ENCODE measurements at places on chromosomes 5 and 9.
A peak's percentile ranks its signal among the peaks of the same experiment; 100 is the strongest.

- DNase-seq, result no peak
Observed at GRCh38 chr5:140337880-140338279, 8.5 kb downstream of the HBEGF start.

DNA sequence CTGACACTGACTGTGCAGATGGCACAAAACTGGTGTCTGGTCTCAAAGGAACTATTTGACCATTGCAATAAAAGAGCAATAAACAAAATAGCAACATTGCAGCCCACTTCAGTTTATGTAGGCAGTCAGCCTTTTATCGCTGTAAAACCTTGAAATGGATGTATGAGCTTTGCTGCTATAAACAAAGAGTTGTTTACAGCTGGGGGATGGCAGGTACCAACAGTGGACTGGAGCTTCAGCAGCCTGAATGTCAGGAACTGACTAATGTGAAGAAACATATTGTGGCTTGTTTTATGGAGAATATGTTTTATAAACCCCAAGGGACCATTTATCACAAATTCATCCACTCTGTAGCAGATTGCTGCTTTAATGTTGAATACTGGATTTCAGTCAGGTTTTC is 78.0 kb downstream of the PTPRD start:
- no peak for DNase-seq

GRCh38 chr5:3212869-3213268 is 382.8 kb upstream of the IRX1 start:
- no peak for DNase-seq

DNA sequence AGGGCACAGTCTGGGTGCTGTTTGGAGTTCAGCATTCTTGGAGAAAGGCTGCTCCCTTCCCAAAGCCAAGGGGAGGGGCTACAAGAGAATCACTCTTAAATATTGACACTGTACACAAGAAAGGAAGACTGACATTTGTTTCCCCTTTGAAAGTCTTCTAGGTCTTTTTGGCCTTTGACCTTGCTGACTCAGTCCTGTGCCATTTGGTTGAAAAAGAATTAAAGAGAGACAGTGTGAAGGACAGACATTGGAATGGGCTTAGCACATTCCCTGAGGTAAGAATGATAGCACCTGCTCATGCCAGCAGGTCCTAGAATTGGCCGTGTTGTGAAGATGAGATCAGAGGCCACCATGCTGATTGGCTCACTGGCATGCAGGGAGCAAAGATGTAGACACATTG is 271.4 kb upstream of the ZNF608 start:
- DNase-seq, result no peak

DNA sequence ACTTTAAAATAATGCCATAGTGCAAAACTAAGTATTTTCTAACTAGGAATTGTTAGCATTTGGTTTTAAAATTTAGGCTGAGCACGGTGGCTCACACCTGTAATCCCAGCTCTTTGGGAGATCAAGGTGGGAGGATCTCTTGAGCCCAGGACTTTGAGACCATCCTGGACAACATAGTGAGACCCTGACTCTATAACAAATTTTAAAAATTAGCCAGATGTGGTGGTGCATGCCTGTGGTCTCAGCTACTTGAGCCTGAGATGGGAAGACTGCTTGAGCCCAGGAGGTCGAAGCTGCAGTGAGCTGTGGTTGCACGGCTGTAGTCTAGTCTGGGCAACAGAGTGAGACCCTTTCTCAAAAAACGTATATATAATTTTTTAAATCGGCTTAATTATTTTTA is 4.9 kb downstream of the OTULIN start:
- DNase-seq, result no peak

GRCh38 chr5:154325566-154325965 is 120.2 kb upstream of the SAP30L start:
- DNase-seq, result no peak

DNA sequence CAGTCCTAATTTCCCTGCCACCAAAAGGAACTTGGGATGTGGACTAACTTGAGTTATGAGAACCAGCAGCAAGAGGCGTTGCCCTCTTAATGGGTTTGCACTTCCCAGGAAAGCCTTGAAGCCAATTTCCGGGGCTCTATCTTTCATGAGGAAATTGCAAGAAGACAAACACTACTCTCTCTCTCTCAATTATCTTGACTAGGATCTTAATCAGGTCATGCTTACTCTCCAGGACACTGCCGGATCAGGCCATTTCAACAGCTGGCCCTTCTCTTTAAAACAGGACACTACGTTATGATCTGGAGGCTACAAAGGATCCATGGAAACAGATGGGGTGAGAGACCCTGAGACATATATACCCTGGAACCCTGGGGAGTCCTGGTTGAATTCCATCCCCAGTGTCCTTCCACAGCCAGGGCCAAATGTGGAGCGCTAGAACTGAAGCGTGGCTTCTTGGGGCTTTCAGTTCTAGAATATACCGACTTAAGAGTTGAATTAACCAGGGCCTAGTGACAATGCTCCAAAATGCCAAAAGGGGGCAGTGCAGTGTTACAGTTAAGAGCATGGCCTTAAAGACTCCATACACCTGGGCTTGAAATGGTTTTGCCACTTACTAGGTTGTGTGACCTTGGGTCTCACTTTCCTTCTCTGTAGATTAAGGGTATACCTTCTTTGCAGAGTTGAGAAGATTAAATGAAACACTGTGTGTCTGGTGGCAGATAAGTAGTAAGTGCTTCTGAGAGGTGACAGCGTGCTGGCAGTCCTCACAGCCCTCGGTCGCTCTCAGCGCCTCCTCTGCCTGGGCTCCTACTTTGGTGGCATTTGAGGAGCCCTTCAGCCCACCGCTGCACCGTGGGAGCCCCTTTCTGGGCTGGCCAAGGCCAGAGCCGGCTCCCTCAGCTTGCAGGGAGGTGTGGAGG is 21.1 kb downstream of the FAM219A start:
- DNase-seq, result peak; percentile 75

- DNase-seq, result no peak
Observed at GRCh38 chr5:11734369-11734768, 169.9 kb downstream of the CTNND2 start.

GRCh38 chr9:86801246-86801645 is 146.1 kb downstream of the GAS1 start:
- DNase-seq, result no peak

GRCh38 chr9:95993337-95993736 is 117.8 kb downstream of the ERCC6L2 start:
- no peak for DNase-seq

DNA sequence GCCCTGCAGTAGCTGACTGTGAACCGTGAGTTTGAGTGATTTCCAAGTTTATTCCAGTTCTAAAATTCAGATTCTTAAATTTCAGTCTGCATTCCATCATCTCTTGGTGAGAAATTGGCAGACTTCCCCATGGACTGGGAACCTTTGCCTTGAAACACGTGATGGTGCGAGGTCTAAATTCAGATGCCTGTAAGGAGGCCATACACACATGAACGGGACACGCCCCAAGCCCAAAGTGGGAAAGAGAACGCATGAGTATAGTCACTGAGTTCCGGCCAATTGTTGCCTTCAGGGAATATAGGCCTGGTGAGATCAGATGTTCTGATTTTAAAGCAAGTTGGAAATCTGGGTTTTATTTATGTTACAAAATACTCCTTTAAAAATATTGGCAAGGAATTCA is 1084.4 kb upstream of the WWC1 start:
- no peak for DNase-seq

DNA sequence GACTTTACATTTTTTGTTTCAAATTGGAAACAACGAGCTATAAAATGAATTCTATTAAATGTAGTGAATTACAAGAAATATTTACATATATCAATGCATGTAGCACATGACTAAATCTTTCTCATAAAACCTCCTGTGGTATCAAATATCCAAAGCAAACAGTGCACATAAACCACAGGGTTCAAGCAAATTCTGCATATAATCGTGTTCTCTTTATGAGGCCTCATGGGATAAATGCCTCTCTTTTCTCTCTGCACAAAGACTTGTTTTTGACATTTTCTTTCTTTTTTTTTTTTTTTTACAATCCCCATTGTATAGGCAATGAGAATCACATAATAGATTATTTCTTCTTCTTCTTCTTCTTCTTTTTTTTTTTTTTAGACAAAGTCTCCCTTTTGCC is 1117.2 kb upstream of the DMAC1 start:
- no peak for DNase-seq

DNA sequence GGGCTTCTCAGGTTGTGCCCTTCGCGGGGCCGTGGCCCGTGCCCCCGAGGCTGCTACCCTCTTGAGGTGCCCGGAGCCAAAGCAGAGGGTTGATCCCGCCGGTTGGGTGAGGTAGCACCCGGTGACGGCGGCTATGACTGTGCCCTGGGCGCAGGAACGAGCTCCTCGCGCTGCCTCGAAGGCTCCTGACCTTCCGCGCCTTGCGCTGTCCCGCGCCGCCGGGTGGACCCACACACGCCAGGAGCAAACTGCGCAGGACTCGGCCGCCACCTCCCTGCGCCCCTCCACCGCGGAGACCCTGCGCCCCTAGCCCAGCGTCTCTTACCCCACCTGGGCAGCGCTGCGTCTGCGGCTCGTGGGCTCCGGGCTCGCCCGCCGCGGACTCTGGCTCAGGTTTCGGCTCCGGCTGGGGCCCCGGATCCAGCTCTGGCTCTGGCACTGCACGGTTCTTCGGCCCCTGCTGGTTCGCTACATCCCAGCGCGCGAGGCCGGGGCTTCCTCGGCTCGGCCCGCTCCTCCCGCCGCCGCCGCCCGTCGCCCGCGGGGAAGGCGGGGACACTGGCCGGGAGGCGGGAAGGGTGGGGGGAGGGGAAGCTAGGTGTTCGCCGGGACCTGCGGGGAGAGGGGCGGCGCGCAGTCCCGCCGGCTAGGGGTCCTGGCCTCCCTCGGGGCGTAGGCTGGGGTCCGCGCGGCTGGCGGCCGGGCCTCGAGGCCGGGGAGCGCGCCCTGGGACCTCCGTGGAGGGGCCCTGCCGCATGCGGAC is 5.4 kb upstream of the PITX1 start:
- no peak for DNase-seq

DNA sequence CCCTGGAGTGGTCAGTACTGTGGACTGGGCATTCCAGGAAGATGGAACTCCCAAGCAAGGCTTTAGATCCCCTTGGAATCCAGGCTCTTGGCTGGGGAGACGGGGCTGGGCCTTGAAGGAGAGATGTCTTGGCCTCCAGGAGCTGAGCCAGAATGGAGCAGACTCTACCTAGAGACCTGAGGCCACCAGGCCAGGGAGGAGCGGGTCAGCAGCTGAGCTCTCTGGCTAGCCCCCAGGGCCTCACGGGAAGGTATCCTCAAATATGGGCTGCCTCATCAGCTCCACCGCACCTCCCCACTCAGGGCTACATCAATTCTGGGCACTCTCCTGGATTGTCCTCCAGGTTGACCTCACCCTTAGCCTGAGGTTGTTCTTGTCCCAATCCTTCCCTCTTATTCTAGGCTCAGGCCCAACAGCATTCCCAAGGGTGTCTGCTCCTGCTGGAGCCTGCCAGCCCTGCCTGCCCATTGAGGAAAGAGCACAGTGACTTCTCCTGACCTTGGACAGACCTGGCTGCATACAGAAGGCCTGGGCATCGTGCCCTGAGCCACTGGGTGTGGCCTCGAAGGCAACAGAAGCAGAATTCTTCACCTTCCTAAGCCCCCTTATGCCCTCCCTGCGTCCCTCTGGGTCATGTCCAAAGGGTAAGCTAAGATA is 3.0 kb upstream of the PDLIM4 start:
- DNase-seq, result no peak

DNA sequence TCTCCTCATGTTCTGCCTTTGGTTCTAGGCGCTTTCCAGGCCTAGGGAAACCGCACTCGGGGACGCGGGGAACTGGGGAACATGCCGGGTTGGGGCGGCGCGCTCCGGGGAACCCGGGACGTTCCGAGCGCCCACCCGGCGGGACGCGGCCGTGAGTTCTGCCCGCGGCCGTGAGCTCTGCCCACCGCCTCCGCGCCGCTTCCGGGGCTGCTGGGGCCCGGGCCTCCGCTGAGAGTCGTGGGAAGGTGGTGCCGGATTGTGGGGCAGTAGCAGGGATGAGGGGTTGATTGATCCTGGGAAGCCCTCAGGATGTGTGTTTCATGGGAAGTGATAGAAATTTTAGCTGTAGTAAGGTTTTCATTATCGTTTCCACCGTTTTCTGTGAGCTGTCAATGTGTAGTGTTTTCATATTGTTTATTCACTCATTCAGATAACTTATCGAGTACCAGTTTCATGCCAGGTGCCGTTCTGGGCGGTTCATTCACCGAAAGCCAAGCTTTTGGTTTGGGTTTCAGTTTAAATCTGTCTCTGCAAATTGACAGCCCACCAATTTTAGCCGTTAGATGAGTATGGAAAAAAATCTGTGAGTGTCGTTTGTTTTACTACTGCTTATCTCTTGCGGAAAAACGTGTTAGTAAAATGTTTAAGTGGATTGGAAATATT is 657 bp downstream of the MTRR start:
- no peak for DNase-seq

GRCh38 chr9:69140123-69140735 is 33.8 kb upstream of the TJP2 start:
- no peak for DNase-seq

DNA sequence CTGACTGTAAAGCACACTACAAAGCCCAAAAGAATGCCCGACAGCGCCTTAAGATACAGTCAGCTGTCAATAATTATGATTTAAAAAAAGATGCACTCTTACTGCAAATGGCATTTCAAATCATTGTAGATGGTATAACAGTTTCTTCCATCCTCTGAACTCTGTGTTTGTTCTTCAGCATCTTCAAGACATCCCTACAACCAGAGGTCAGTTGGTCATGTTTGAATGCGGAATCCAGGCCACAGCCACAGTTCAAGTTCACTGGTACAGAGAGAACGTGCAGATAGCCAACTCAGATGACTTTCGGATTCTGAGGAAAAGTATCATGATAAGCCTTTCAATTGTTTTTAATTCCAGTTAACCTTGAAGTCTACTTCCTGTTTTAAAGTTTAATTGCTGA is 8.7 kb upstream of the MYOT start:
- no peak for DNase-seq

DNA sequence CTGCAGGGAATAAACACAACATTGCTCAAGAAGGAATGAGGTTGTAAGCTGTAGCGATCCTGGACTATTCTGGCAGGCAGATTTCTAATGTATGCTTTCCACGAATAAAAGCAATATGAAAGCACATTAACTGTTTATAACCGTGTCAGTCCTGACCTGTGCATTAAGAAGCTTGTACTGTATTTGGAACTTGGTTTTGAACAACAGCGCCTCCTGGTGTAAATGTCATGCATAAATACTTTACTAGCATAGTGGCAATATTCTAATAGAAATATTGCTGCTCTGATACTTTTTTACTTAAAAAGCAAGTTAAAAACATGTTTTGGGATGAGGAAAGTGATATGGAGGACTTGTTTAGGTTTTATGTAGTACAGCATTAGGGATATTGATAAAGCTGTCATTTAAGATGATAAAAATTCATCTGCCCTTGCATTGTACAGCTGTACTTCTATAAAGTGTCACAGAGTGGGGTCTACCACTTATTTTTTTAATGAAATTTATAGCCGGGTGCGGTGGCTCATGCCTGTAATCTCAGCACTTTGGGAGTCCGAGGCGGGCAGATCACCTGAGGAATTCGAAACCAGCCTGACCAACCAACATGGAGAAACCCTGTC is 70.7 kb upstream of the GNE start:
- peak; percentile 76 for DNase-seq
